ENCODE measurements at places on chromosomes 3 and 15.

DNA sequence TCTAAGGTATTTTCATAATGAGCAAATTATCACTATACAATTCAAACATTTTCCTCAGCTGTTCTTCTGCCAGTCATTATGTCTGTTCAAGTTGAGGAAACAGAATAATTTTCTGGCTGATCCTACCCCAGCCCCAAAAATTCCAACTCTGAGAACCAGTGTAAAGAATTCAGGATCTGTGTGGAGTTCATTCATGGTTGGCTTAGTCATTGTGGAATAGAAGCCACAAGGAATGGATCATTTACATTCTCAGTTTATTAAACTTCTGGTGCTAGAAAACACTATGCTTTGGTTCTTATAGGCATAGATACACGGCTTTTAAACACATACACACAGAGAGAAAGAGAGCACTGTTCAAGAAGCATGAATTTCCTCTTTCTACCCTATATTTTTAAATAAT is 134.6 kb downstream of the CMSS1 start:
- no peak for DNase-seq

DNA sequence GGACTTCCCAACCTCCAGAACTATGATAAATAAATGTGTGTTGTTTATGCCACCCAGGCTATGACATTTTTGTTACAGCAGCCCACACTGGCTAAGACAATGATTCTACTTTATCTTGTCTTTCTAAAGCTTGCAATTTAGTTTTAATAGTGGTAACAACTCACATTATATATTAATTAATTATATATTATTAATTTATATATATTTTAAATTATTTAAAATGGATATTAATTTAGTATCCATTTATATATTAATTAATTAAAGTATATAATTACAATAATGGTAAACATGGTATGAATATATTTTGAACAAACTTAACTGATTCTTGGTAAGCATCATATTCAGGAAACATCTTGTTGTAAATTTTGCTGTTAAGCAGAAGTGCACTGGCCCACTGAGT is 863.9 kb downstream of the MCTP2 start:
- DNase-seq = no peak

DNA sequence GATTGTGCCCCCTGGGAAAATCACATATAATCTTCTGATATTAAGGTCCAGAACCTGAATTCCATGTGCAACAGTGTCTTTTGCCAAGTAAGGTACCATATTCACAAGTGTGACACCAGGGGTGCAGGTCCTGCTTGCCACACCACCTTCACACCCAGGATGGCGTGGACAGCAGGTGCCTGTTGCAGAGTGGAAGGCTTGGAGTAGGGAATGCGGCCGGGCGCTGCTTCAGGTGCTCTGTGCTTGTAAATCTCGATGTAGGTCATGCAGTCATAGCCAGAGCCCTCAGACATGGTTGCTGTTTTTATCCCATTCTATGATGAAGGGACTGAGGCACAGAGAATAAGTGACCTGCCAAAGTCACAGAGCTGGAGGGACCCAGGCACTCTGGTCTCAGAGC is 34.5 kb upstream of the GABRG3 start:
- DNase-seq = no peak

- no peak for DNase-seq
Observed at GRCh38 chr3:160870327-160870726, 114.3 kb downstream of the PPM1L start.

DNA sequence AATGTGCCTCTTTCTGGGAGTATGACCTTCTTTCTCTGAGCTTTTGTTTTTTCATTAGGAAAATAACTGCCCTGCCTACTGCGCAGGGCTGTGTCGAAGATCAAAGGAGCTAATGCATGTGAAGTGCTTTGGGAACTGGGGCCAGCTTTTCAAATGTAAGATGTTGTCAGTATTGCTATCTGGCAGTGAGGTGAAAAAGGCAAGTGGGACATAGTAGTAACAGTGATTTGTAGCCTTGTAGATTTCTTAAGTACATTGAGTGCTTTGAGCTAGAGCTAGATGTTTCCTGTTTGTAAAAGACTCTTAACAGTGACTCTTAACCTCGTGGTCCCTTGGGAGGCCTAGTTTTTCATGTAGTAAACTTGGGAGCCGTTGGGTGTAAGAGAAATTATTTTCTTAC is 126.5 kb downstream of the ECT2 start:
- no peak for DNase-seq

- no peak for DNase-seq
Observed at GRCh38 chr15:88543065-88543776, 3.3 kb downstream of the DET1 start.

- no peak for DNase-seq
Observed at GRCh38 chr3:69385723-69386555, at the start of gene FRMD4B. Gene FRMD4B, minus strand, starts transcription at chr3:69386088. Its CDS starts 99 bp downstream, at chr3:69385989.

GRCh38 chr3:56851966-56852884 is 50.5 kb upstream of the ARHGEF3 start:
- DNase-seq = no peak

DNA sequence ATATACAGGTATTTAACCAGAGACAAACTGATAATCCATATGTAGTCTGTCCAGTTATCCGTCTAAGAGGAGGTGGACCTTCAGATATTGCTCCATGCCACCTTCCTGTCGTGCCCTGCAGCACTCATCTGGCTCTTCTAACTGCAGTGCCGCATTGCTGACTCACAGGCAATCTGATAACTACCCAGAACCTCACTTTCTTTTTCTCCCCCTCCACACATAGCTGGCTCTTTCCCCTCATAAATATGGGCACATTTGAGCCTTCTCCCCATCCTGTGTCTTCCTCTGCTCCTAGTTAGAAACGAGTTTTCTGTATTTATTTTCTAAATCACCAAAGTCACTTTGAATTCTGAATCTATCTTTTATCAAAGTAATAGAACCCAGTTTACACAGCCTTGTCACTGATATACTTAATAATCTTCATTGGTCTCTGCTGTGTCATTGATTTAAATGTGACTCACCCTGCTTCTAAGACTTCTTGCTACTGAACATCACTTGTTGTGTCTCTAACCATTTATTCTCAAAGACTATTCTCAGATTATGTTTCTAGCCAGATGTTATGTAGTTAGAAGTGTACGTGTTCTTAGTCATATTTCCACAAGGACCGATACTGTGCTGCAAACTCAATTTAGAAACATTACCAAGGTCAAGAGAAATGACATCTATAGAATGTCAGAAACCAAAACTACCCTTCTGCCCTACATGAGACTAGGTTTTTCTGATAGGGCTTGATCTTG is 17.4 kb upstream of the KCNMB2 start:
- DNase-seq = no peak

DNA sequence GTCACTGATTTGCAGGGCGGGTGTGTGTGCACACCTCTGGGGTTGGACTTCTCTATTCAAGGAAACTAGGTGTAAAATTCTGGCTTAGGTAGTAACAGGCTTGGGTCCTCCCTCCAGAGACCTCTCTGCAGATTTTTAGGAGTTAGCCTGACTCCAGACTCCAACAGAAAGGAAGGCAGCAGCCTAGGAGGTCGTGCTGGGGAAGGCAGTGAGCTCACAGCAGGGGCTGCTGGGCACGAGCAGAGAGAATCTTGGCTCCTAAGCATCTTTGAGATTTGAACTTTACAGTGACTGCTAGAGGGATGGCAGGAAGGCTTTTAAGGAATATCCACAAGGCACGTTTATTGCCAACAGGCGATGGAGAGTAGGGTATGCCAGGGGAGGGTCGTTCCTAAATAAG is 612.6 kb downstream of the FOXP1 start:
- DNase-seq = no peak

DNA sequence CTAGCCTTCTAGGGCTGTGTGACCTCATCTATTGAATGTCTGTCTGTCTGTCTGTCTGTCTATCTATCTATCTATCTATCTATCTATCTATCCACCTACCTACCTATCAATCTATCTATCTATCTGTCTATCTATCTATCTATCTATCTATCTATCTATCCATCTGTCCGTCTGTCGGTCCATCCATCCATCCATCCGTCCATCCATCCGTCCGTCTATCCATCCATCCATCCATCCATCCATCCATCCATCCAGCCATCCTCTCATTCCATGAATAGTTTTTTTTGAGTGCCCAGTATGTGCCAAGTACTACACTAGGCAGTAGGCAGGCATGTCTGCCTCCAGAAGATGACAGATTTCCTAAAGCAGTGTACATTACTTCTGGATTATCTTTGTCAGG is 122.5 kb downstream of the FOXB1 start:
- DNase-seq = no peak

GRCh38 chr3:8777201-8777977 is 8.0 kb upstream of the OXTR start:
- DNase-seq = no peak

DNA sequence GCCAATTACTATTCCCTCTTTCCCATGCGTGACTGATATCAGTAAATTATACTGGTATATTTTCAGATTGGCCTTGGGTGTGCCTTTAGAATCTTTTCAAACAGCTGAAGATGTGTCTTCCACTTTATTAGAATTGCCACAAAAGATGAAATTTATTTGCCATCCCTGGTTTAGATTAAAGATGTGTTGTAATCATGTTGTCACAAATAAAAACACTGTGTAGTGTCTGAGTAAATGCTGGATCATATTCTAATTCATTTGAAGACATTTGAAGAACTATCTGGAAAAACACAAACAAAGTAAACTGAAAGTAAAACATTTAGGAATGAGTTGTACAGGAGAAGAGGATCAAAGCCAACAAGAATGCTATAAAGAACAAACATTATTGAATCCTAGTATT is 339.7 kb upstream of the COL8A1 start:
- DNase-seq = no peak

DNA sequence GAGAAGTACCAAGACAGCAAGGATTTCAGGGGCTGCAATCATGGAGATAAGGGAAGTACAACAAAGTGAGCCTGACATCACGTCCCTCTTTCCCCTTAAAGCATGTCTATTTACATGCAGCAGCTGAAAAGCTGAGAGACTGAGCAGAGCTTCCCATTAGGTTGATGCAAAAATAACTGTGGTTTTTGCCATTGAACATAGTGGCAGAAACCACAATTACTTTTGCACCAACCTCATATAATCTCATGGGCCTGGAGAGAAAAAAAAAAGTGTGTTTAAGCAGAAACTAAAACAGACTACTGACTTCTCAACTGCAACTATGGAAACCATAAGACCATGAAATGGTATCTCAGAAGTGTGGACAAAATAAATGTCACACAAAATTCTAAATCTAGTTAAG is 48.3 kb downstream of the CCDC12 start:
- no peak for DNase-seq

- no peak for DNase-seq
Observed at GRCh38 chr3:188796122-188796631, 375.6 kb upstream of the TPRG1 start.

DNA sequence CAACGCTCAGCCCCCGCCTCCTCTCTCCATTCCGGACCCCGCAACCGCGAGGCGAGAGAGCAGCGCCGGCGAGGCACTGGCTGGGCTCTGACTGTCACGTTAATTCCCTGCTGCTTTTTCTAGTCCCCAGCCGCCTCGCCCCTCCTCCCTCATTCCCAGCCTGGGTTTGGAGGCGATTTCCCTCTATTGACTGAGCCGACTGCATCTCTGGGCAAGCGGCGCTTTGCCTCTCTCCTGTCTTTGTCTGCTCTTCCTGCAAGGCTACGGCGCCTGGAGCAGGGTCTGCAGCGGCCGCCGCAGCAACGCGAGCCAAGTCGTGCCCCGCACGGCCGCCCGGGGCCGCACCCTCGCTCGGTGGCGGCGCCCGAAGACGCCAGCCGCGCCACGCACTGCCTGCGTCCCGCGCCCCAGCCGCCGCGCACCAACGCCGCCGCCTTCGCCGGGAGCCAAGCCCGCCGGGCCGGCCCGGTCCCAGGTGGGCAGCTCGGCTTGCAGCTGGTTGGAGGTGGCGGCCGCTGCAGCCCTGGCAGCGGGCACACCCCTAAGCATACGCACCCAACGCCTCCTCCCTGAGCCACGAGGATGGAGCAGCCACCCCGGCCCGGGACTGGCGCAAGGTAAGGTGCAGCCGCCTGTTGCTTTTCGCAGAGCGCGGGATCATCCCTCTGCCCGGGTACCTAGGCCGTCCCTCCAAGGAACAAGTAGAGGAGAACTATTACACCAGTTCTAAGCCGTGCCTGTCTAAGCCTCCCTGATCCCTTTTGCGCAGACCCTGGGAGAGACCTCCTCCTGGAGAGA is at the start of gene LRRC3B:
LRRC3B (plus strand) TSS at position 152 of the 798 bp plus-strand sequence. CDS start 86,901 bp downstream, outside the sequence.
- DNase-seq = no peak

DNA sequence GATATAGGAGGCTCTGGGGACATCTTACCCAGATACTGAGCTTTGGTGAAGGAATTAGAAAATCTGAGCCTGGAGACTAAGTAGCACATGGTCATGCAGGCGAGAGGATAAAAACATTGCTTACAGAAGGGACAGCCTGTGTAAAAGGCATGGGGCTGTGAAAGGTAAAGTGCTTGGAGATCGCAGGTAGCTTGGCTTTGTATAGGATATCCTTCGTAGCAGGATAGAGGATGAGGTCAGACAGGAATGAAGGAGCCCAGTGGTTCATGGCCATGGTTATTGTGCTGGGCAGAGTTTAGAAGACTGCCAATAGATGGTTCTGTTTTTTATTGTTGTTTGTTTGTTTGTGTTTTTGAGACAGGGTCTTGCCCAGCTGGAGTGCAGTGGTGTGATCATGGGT is 82.5 kb downstream of the SLMAP start:
- DNase-seq = no peak

GRCh38 chr3:63151897-63152296 is 126.2 kb upstream of the SYNPR start:
- no peak for DNase-seq

- DNase-seq = no peak
Observed at GRCh38 chr3:46971742-46972141, 4.8 kb downstream of the CCDC12 start.

- no peak for DNase-seq
Observed at GRCh38 chr15:35167675-35168074, 82.6 kb upstream of the NANOGP8 start.

DNA sequence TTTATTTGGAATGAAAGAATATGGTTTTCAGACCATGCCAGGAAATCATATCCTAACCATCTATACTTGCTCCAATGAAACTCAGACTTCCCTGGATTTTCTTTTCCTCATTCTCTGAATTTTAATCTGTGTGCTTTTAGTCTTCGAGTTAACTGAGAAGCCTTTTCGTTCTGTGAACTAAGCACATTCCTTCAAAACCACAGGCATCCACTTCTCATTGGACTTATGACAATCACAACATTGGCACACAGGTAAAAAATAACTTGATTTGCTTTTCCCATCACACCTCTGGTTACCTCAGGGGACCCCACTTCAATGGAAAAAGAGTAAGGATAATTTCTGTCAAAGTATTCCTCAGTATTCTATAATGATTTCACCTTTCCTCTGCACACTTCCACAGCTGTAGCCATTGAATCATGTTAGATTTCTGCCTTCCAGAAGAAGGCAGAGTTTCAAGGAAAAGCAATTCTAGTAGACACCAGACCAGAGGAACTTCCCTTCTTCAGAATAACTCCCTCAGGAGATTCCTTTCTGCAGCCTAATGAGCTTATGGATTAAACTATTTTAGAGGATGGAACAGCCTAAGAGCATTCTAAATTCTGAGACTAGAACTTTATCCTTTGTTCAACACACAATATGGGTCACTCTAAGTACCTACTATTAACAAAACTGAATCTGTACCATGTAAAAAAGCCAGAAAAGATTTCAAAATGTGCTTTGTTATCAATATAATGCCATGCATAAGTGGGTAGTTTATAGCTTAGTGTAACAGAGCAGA is 15.9 kb downstream of the COMMD2 start:
- DNase-seq = no peak

Data from stimulated activated CD4-positive, alpha-beta T cell treated with anti-CD3 and anti-CD28 coated beads, Interleukin-12 subunit alpha, Interleukin-12 subunit beta, amount 100 ng/mL, for 24 hours (primary cell).